Stimulated activated CD4-positive, alpha-beta T cell treated with anti-CD3 and anti-CD28 coated beads, Interleukin-12 subunit alpha, Interleukin-12 subunit beta, amount 100 ng/mL, for 4 hours (primary cell): ENCODE measurements at places on chromosomes 6 and 20.

- DNase-seq = no peak
Measured at GRCh38 chr20:16459019-16459700, 114.1 kb downstream of the KIF16B start.

GRCh38 chr6:170279977-170280688, 10.7 kb downstream of the DLL1 start:
- no peak for DNase-seq

- DNase-seq = no peak
Measured at GRCh38 chr6:11878735-11879134, 100.1 kb upstream of the ADTRP start.

- no peak for DNase-seq
Measured at GRCh38 chr20:37921341-37921929, 18.5 kb downstream of the VSTM2L start.

GRCh38 chr20:62910217-62910766, 16.0 kb downstream of the DIDO1 start:
- DNase-seq = no peak

- DNase-seq = no peak
Measured at GRCh38 chr6:121571455-121571854, 136.0 kb downstream of the GJA1 start.
